ENCODE measurements at places on chromosomes 7 and 10. TPM values are rescaled to one million over a fixed set of nuclear protein-coding genes. Genes with fewer than 3 reads are reported as not detected.

DNA sequence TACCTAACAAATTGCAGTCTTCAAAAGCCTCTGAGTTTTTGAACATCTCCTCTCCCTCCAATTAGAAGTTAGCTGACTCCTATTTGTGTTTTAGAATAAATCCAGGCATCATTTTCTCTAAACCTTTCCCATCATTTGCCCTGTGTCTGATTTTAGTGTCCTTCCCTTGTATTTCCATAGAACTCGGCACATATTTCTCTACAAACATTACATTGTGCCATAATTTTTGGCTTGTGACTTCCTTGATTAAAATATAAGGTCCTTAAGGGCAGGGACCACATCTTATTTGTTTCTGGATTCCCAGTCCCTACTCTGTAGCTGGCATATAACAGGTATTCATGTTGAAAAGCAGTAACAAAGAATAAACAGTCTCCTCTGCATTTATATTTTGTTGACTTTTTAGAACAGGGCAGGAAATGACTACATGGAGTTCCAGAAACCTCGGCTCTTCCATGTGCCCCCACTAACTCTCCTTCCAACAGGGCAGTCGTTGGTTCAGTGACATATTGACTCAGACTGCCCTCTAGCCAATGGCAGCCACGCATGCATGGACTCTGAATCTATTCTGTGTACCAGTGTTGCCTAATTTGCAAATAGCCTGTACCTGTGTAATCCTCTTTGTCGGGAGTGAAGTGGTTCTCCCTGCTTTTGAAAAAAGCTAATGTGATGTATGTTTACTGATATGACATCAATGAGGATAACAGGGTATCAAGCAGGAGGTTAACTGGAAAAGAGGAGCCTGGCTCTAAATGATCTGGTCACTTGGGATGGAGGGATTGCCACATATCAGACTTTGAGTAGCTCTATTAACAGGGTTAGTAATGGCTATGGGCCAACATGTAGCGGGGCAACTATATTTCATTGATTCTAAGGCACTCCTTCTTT lies 19.8 kb upstream of the CPN1 start:
- no peaks in the 10 kb centered on the region for H3K27me3 ChIP-seq
- DNase-seq: peak; percentile 47
- no peaks in the 10 kb centered on the region for H3K4me1 ChIP-seq
- H3K36me3 ChIP-seq: no peaks in the 10 kb centered on the region
- H3K27ac ChIP-seq: no peak overlapping the region

- DNase-seq: peak; percentile 25
- no peaks in the 10 kb centered on the region for H3K36me3 ChIP-seq
- H3K4me3 ChIP-seq: peak overlapping the region; percentile 64
- H3K4me1 ChIP-seq: no peaks in the 10 kb centered on the region
These were observed 81.1 kb upstream of the PRKG1 start for GRCh38 chr10:50992972-50993766.

- H3K4me1 ChIP-seq: no peaks in the 10 kb centered on the region
- no peak overlapping the region for H3K27ac ChIP-seq
- no peaks in the 10 kb centered on the region for H3K27me3 ChIP-seq
- DNase-seq: peak; percentile 51
- no peak overlapping the region for H3K4me3 ChIP-seq
These were observed 36.0 kb downstream of the R3HCC1L start for GRCh38 chr10:98170249-98171117.

DNA sequence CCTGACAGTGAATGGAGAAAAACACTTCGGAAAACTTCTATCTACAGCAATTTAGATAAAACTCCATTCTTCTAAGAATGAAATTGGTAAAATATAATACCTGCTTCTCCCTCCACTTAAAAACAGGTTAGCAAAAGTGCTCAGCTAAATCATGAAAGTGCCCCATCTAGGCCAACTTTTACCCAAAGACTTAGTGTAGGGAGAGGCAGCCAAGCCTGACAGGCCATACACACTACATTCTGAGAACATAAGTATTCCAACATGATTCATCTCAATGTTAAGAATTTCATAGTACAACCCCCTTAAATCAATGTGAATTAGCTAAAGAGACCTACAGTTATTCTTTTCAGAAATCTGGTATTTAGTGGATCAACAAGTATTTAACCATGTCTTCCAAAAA lies 7.2 kb downstream of the FAM3C start:
- H3K27ac ChIP-seq: no peak overlapping the region
- no peak overlapping the region for H3K4me3 ChIP-seq
- no peaks in the 10 kb centered on the region for H3K27me3 ChIP-seq
- no peaks in the 10 kb centered on the region for H3K36me3 ChIP-seq
- DNase-seq: no peak

DNA sequence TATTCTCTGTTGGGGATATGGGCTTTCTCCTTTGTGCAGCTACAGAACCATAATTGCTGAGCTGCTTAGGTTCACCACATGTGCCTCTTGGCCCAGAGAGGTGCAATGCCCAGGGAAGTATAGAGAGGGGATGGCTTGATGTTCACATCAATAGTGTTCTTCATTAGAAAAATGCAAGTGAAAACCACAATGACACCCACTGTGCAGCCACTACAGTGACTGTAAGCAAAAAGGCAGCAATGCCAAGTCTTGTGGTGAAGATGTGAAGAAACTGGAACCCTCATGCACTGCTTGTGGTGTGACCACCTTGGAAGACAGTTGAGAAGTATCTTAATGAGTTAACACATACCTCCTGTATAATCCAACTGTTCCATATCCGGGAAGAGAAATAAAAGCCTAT lies 318.9 kb upstream of the ZMIZ1 start:
- no peaks in the 10 kb centered on the region for H3K27me3 ChIP-seq
- no peak overlapping the region for H3K27ac ChIP-seq
- H3K4me3 ChIP-seq: no peak overlapping the region
- no peaks in the 10 kb centered on the region for H3K4me1 ChIP-seq

- no peaks in the 10 kb centered on the region for H3K4me1 ChIP-seq
- H3K4me3 ChIP-seq: no peak overlapping the region
- H3K27me3 ChIP-seq: no peaks in the 10 kb centered on the region
- no peak for DNase-seq
- H3K27ac ChIP-seq: no peak overlapping the region
These were observed 253.6 kb downstream of the KIF20B start for GRCh38 chr10:89954787-89955566.

GRCh38 chr10:46286991-46287693 lies at the start of gene ANTXRL:
Gene ANTXRL (plus strand): TSS chr10:46286997. CDS start chr10:46287263, 266 bp downstream.
- DNase-seq: no peak
- H3K27me3 ChIP-seq: no peaks in the 10 kb centered on the region
- H3K4me1 ChIP-seq: no peaks in the 10 kb centered on the region
- H3K36me3 ChIP-seq: no peaks in the 10 kb centered on the region

- no peaks in the 10 kb centered on the region for H3K36me3 ChIP-seq
- H3K27me3 ChIP-seq: no peaks in the 10 kb centered on the region
- DNase-seq: no peak
- no peaks in the 10 kb centered on the region for H3K4me1 ChIP-seq
- H3K27ac ChIP-seq: no peak overlapping the region
These were observed 33.8 kb upstream of the PDLIM1 start for GRCh38 chr10:95324436-95325268.

DNA sequence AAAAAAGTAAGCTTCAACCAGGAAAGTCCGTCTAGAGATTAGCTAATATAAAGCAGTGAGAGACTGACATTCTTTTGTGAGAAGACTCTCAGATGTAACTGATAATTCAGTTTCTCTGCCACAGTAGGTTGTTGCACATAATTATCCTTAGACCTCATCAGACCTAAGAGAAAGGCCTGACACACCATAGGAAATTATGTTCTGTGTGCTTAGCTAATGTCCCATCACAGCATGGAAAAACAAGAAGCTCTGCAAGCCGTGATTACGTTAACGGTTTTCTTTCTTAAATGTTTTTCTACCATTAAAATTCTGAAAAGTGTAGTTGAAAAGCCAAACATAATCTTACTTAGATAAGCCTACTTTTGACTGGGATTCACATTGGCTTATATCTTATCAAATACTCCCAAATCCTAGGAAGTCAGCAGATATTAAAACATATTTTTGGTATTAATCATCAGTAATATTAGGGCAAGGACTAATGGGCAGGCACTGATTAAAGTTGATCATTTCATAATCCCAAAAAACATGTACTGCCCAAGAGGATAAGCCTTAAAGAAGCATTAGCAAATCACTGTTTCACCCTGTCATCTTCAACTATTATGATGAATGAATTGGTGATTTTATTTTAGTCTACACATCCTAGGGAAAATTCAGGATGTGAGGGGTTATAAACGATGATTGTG lies 5.2 kb downstream of the CSTF2T start:
- no peaks in the 10 kb centered on the region for H3K36me3 ChIP-seq
- H3K4me1 ChIP-seq: peaks cover 7% of the 10 kb centered on the region
- no peak overlapping the region for H3K27ac ChIP-seq
- no peak overlapping the region for H3K4me3 ChIP-seq
- no peaks in the 10 kb centered on the region for H3K27me3 ChIP-seq

GRCh38 chr10:100972115-100972903 lies 3.0 kb downstream of the SEMA4G start:
- no peaks in the 10 kb centered on the region for H3K36me3 ChIP-seq
- no peaks in the 10 kb centered on the region for H3K27me3 ChIP-seq
- DNase-seq: no peak
- no peak overlapping the region for H3K4me3 ChIP-seq

DNA sequence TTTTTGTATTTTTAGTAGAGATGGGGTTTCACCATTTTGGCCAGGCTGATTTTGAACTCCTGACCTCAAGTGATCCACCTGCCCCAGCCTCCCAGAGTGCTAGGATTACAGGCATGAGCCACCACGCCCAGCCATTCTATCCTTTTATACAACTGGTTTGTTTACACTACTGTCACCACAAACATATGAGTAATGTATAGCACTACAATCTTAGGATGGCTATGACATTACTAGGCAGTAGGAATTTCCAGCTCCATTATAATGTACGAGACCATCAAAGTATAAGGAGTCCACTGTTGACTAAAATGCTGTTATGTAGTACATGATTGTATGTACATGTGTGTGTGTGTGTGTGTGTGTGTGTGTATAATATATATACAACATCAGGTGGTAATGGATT lies 1126.1 kb upstream of the LRRN3 start:
- H3K27me3 ChIP-seq: no peaks in the 10 kb centered on the region
- H3K4me1 ChIP-seq: no peaks in the 10 kb centered on the region
- no peak for DNase-seq
- H3K36me3 ChIP-seq: no peaks in the 10 kb centered on the region
- no peak overlapping the region for H3K4me3 ChIP-seq

GRCh38 chr7:14021069-14021468 lies 31.6 kb upstream of the ETV1 start:
- no peak overlapping the region for H3K4me3 ChIP-seq
- H3K4me1 ChIP-seq: no peaks in the 10 kb centered on the region
- no peak for DNase-seq
- no peaks in the 10 kb centered on the region for H3K36me3 ChIP-seq
- no peak overlapping the region for H3K27ac ChIP-seq

GRCh38 chr10:8975535-8975934 lies 921.0 kb downstream of the GATA3 start:
- no peaks in the 10 kb centered on the region for H3K36me3 ChIP-seq
- no peaks in the 10 kb centered on the region for H3K4me1 ChIP-seq
- H3K27me3 ChIP-seq: no peaks in the 10 kb centered on the region
- no peak overlapping the region for H3K27ac ChIP-seq
- DNase-seq: no peak

DNA sequence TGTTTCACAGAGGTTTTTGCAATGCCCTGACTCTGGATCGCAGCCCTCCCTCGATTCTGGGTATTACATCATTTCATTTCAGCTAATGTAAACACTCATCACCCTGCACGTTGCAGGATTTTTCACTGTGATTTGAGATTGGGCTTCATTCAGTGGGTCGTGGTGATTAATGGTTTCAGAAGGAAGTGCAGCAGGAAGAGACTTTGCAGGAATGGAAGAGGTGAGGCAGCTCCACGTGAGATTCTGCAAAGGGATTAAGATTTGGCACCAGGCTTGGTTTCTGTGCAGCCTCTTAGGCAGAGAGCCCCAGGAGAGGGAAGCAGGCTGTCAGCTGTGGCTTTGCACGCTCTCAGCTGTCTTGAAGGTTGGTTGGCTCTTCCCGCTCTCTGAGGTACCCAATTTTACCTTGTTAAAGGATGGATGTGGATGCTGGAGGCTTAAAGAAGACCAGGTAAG lies 95.2 kb downstream of the PLCE1 start:
- H3K4me3 ChIP-seq: no peak overlapping the region
- H3K27ac ChIP-seq: no peak overlapping the region
- no peak for DNase-seq
- no peaks in the 10 kb centered on the region for H3K36me3 ChIP-seq
- H3K4me1 ChIP-seq: no peaks in the 10 kb centered on the region

DNA sequence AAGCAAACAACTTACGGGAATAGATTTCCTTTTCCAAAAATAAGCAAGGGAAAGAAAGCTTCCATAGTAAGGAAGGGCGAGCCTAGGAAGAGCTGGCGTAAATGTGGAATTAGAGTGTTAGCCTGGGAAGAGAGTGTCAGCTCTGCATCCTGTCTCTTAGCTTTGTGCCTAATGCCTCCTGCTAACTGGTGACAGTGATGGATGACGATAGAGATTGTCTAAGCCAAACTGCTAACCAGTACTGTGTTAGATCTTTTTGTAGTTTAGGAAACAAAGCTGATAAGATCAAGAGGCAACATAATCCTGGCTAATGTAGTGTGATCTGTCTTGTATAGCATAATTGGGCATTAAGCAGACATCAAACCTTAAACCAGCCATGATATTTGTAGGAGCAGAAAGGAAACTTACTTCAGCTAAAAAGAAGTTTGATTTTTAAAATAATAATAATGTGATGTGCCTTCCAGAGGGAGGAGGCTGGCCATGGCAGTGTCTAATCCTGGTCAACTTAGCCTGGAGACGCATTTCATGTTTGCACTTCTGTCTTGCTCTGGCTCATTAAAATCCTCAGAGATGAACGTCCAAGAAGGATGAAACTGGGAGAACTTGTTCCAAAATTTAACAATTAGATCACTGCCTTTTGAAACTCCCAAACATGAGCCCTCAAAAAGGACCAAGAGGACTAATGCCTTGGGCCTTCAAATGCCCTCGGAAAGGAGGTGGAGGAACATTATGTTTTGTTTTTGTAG lies 85.1 kb downstream of the FAM204A start:
- no peak overlapping the region for H3K27ac ChIP-seq
- no peaks in the 10 kb centered on the region for H3K36me3 ChIP-seq
- no peak overlapping the region for H3K4me3 ChIP-seq
- no peak for DNase-seq
- no peaks in the 10 kb centered on the region for H3K4me1 ChIP-seq

GRCh38 chr7:4775848-4776623 lies 613 bp downstream of the AP5Z1 start:
- peaks cover 12% of the 10 kb centered on the region for H3K4me1 ChIP-seq
- DNase-seq: no peak
- H3K4me3 ChIP-seq: peak overlapping the region; percentile 95

Gene OLAH
- not detected for total RNA-seq

Gene MEIG1
- not detected for total RNA-seq

Gene SPDYE9
- total RNA-seq: not detected

Gene CELF2
- total RNA-seq: 30.2 TPM

Gene SUGCT
- 3.6 TPM for total RNA-seq

Gene ZNF503
- 3.6 TPM for total RNA-seq

Gene TLX1
- total RNA-seq: 0.21 TPM

Gene SLC16A12
- 0.20 TPM for total RNA-seq

All from colonic mucosa (tissue), 4 donors.